ENCODE measurements at places on chromosomes 1 and 21.

DNA sequence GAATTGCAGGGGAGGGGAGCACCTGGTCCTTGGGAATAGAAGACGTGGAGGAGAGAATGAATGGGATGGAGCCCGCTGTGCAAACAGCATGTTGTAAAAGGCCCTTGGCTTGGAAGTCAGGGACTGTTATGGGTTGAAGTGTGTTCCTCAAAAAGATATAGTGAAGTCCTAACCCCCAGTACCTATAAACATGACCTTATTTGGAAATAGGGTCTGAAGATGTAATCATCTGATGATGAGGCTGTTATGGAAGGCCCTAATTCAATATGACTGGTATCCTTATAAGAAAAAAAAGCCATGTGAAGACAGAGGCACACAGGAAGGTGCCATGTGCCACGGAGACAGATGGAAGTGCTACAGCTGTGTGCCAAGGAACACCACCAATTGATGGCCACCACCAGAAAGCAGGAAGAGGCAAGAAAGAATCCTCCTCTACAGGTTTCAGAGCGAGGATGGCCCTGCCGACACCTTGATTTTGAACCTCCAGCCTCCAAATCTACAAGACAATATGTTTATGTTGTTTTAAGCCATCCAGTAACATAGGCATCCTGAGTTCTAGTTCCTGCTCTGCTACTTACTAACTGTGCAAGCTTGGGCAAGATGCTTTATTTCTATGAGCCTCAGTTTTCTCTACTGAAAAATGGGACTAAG is 51.2 kb downstream of the LRRN2 start:
- no peak for DNase-seq

GRCh38 chr1:47849005-47849521 is 148.1 kb downstream of the TRABD2B start:
- DNase-seq: no peak

DNA sequence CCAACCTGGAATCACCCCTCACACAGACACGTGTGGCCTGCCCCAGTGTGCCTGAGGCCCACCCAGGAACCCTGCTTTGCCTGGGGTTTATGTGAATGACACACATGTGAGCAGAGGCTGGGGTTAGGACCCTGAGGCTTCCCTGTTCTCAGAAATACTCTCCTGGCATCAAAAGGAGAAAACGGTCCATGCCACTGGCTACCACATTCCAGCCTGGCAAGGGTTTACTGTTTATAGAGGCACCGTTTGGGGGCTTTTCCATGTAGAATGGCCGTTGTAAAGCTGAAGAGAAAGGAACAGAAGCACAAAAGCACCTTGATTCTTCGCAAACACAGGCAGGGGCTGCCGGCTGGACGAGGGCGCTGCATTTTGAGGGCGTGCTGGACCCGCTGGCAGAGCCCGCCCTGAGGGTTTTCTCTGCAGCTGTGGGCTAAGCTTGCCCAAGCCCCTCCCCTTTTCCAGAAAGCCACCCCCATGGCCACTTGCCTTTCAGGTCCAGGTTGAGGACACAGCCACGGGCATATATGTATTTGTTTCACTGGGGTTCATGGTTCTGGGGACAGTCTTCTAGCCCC is 13.0 kb downstream of the TFF3 start:
- DNase-seq: no peak

- DNase-seq: no peak
Measured at GRCh38 chr1:19619697-19620384, 24.3 kb upstream of the NBL1 start.

GRCh38 chr1:238343852-238344251 is 453.1 kb upstream of the ZP4 start:
- no peak for DNase-seq

- no peak for DNase-seq
Measured at GRCh38 chr21:35405981-35406380, 356.9 kb upstream of the RUNX1 start.

- DNase-seq: peak; percentile 65
Measured at GRCh38 chr1:160748181-160748877, 9.3 kb downstream of the SLAMF7 start.

DNA sequence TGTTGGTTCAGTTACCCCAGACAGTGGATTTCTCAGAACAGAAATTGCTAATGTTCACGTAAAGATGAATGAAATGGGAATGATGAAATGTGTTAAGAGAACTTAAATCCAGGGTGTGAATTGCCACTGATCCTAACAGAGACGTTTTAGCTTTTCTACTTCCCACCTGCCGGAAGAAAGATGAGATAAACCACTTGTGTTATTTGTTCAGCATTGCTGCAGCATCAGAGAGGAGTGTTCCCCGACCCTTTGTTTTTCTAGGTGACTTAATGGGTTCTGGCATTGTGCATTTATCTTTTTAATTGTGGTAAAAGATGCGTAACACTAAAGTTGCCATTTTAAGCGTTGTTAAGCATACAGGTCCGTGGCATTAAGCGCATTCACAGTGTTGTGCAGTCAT is 122.3 kb downstream of the GALNT2 start:
- no peak for DNase-seq

- DNase-seq: no peak
Measured at GRCh38 chr1:211490038-211490678, 1.8 kb downstream of the RD3 start.

DNA sequence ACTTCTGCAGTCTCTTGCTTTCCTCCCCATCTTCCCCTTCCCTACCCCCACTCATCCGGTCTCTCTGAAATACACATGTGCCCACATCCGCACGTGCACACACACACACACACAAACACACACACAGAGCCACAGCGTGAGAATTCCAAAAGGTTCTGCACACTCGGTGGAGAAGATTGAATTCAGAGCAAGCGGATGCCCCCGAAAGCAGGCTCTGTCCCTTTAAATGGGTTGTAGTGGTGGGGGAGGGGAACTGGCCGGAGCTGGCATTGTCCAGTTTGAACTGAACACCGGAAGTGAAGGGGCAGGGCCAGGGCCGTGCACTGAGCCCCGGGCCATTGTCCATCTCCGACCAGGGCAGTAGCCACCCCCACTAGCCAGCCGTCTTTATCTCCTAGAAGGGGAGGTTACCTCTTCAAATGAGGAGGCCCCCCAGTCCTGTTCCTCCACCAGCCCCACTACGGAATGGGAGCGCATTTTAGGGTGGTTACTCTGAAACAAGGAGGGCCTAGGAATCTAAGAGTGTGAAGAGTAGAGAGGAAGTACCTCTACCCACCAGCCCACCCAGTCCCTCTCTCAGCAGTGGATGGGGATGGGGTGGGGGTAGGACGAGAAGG is 1.3 kb upstream of the LIN28A start:
- DNase-seq: peak; percentile 36

GRCh38 chr1:224621813-224622682 is 5.9 kb downstream of the CNIH3 start:
- no peak for DNase-seq

- DNase-seq: no peak
Measured at GRCh38 chr1:203199816-203200571, 13.5 kb upstream of the CHI3L1 start.

DNA sequence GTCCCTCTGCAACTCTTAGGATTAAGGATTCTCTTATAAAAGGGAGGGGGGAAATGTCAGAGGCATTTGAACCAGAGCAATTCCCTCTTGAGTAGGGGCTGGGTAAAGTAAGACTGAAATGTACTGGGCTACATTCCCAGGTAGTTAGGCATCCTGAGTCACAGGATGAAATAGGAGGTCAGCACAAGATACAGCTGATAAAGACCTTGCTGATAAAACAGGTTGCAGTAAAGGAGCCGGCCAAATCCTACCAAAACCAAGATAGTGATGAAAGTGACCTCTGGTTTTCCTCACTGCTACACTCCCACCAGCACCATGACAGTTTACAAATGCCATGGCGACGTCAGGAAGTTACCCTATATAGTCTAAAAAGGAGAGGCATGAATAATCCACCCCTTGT is 14.3 kb upstream of the COX20 start:
- DNase-seq: peak; percentile 32

DNA sequence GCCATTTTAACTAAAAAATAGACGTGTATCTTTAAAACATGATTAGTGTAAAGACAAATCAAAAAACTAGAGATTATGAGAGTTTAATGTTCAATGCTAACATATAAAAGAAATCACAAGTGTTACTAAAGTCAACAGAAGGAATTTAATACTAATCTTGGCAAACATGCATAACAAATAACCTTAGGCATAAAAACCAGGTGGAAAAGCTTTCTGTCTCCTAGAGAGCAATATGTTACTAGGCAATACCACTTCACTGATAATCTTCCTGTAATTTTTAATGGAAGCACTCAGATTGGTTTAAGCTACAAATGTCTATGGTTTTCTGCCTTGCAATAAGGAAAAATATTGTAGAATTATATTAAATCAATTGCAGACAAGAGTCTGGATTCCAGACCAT is 121.9 kb downstream of the NME7 start:
- no peak for DNase-seq

DNA sequence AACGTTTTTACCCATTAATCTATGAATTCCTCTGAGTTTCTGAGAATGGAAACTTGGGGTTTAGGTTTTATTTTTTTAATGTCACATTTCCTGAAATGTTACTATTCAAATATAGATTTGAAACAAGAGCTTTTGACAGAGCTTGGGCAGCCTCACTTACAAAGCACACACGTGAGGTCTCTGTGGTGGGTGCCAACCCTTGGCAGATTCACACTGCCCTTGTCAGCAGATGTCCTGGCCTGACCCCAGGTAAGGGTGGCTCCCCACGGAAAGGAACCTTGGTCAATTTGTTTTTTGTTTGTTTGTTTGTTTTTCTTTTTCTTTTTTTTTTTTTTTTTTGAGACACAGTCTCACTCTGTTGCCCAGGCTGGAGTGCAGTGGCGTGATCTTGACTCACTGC is 53.5 kb downstream of the FAAP20 start:
- no peak for DNase-seq

DNA sequence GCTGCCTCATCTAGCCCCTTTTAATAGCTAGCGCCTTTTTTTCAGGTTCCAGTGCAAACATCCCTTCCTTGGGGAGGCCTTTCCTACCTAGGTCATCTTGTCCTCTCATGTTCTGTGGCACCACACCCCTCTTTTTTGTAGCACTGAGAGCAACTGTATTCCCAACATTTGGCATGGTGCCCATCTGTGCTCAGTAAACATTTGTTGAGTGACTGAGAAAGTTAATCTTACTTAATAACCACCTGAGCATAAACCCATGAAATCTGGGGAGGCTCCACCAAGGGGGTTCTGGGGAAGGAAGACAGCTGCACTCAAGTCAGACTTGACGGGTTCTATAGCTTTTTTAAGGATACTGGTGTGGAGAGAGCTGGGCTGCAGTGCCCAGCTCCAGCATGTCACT is 90.0 kb downstream of the NOS1AP start:
- DNase-seq: no peak

DNA sequence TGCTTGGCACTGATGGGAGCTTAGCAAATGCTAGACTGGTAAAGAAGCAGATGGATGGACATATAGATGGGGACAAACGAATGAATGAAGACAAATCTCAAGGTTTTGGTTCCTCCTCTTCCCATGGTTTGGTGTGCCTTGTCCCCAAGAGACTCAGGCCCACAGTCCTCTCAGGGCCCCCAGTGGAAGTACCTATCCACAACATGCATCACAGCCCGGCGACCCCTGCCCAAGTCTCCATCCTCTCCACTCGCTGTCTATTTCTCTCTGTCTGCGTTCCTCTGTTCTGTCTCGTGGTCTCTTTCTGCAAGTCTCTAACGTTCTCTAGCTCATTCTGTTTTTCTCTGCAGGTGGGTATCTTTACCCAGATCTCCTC is 85.8 kb downstream of the GLIS1 start:
- DNase-seq: no peak

GRCh38 chr1:169928438-169929209 is 34.9 kb upstream of the SCYL3 start:
- DNase-seq: peak; percentile 66

- peak; percentile 57 for DNase-seq
Measured at GRCh38 chr1:115118611-115119010, 29.3 kb upstream of the TSPAN2 start.

DNA sequence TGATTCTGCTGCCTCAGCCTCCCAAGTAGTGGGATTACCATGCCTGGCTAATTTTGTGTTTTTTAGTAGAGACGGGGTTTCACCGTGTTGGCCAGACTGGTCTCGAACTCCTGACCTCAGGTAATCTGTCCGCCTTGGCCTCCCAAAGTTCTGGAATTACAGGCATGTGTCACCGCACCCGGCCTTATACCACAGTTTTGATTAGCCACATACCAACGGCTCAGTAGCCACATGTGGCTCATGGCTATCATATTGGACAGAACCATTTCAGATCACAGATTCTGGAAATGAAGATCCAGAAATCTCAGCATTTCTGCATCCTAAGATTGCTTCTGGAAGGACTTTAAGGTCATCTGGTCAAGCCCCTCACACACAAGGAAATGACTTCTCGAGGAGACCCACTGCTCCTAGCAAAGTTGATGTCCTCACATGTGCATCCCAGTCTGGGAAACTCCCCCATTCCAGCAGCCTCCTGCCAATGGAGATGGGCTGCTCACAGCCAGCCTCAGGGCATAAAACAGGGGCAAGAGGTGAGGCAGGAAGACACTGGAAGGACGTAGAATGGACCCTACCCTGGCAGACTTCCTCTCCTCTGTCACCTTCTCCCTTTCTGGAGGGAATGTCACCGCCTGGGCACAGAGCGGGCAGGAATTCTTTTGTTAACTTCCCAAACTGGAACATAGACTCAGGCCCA is 17.5 kb upstream of the CITED4 start:
- no peak for DNase-seq

DNA sequence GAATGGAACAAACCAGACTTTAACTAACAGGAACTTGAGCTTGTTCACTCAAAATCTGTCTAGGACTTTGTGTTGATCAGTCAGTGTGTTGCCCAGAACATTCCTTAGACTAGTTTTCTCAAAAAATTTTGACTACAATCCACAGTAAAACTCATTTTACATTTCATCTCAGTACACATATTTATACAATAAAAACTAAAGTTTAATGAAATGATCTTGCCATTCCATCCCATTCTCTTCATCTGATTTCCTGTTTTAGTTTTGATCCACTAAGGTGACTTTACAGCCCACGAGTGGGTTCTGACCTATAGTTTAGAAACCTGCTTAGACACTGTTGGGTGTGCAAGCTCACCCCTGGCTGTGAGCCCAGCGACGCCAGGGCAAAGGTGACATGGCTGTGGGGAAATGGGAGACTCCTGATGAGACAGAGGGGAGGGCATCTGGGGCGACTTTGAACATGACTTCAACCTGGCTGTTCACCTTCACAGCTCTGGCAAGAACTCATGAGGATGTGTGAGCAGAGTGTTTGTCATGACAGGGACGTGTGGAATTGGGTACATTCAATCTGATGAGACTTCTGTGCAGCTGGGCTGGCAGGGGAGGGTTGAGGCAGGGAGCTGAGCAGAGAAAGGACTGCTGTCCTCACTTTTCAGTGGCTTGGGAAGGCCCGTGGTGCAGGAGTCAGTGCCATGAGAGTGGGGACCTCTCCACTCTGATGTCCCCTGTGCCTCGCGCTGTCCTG is 40.6 kb downstream of the LHX4 start:
- DNase-seq: no peak

Data from ELR (cell line).